ENCODE measurements at places on chromosomes 1 and 21.

DNA sequence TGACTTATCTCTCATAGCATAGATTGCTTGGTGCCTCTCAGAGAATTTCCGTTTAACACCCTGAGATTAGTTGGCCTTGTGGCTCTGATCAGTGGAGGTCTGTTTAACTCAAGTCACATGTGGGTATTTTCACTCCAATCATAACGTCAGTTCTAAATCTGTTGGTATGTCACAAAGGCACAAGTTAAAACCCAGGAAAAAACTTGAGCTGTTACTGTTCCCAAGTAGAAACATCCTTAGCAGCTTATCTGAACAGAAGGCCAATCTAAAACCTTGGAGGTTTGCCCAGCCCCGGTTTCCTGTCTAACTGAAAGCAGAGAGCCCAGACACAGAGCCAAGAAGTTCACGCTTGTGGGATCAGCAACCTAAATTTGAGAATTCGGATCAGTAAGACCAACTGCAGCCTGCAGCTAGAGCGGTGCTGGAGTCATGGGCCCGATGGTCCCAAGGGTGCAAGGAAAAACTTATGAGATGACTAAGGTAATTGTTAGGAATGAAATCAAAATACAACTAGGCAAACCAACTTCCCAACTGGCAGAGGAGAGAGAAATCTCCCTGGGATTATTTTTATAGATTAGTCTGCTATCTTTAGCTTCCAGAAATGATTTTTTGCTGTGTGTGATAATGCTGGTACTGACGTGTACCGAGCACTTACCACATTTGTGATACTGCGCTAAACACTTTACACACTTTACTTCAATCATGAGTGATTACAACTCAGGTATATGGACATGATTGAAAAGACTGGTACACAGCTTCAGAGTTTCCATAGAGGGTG is 90.2 kb upstream of the C1orf21 start:
- DNase-seq = no peak

DNA sequence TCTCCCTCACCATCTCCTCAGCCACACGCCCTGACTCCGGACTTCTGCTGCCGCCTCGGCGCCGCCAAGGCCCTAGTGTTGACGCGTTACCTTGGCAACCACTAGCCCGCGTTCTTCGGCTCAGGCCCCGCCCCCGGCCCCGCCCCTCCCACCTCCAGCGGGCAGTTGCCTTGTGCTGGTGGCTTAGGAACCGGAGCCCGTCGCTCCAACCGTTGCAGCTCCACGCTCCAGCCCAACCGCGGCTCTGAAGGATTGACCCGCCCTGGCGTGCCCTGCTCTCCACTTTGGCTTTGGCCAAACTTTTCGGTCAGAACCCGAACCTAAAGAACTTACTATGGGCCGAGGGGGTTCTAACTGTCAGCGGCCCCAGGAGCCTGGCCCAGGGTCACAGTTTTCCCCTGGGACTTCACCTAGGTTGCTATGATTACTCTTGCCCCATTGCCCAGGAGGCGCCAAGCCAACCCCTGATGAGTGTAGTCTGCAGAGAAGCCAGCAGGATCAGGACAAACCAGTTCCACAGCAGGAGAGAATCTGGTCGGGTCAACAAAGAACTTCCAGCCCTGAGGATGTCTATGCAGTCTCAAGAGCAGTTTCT is at the start of gene CFAP45:
CFAP45 (minus strand) TSS at position 80 of the 595 bp plus-strand sequence; CDS start at position 13, 67 bp downstream.
- DNase-seq = no peak

- DNase-seq = no peak
Observed at GRCh38 chr1:25524568-25525360, 18.6 kb upstream of the LDLRAP1 start.

GRCh38 chr1:30521261-30521865 is 202.0 kb downstream of the MATN1 start:
- no peak for DNase-seq

GRCh38 chr1:104933846-104934245 is 1184.1 kb downstream of the AMY1C start:
- no peak for DNase-seq

GRCh38 chr1:55534565-55535121 is 319.5 kb upstream of the USP24 start:
- DNase-seq = no peak
